ENCODE measurements at places on chromosomes 16 and 17. TPM values are rescaled to one million over a fixed set of nuclear protein-coding genes. Genes with fewer than 3 reads are reported as not detected.
A peak's percentile ranks its signal among the peaks of the same experiment; 100 is the strongest.

- no peak overlapping the region for H3K27ac ChIP-seq
- H3K4me1 ChIP-seq: no peaks in the 10 kb centered on the region
- H3K27me3 ChIP-seq: no peaks in the 10 kb centered on the region
Observed at GRCh38 chr17:82943339-82943738, 103.5 kb upstream of the ZNF750 start.

GRCh38 chr16:87461466-87461991 lies 31.3 kb downstream of the ZCCHC14 start:
- H3K27me3 ChIP-seq: no peaks in the 10 kb centered on the region
- H3K36me3 ChIP-seq: peaks cover 14% of the 10 kb centered on the region
- no peak overlapping the region for H3K4me3 ChIP-seq
- H3K27ac ChIP-seq: peak overlapping the region; percentile 36
- peak; percentile 91 for DNase-seq

DNA sequence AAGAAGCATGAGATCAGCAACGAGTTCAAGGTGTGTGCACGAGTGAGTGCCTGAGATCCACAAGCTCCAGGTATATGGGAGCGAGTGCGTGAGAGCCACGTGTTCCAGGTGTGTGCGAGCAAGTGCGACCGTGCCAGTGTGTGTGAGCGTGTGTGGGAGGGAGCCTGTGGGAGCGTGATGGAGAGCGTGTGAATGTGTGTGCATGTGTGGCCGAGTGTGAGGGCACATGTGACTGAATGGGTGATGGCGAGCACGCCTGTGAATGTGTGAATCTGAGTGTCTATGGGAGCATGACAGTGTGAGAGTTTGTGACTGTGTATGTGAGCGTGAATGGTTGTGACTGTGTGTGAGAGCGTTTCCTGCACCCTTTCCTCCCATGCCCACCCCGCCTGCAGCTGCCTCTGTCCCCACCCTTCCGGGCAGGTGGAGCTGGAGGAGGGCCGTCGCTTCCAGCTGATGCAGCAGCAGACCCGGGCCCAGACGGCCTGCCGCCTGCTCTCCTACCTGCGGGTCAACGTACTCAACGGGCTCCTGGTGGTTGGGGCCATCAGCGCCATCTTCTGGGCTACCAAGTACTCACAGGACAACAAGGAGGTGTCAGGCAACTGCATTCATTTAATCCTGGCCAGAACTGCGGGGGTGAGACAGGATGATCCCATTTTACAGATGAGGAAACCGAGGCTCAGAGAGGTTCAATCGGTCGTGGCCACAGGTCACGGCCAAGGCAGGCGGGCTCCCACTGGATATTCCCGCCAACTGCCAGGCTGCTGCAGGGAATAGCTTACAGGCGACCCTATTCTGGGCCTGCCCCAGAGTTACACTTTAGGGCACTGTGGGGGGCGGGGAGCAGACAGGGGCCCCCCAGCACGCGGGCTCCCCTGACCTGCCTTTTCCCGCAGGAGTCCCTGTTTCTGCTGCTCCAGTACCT lies 3.7 kb downstream of the TMC8 start:
- peaks cover 3% of the 10 kb centered on the region for H3K4me1 ChIP-seq
- no peaks in the 10 kb centered on the region for H3K36me3 ChIP-seq
- peak; percentile 63 for DNase-seq
- no peak overlapping the region for H3K4me3 ChIP-seq

DNA sequence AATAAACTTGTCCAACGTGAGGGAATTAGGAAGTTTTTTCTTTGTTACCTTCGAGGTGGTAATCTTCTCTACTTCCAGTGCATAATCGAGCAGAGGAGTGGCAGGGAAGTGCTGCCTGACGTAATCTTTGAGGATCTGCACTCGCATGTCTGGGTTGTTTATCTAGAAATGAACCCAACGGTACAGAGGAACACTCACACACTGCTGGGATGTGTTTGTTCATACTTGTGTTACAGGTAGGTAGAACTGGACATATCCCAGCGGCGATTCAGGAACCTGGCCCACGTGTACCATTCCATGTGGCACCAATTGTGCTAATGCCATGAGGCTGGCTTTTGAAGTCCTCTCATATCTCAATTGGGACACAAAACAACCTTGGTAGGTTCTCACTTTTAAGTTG lies 4.2 kb upstream of the KLHL11 start:
- peaks cover 6% of the 10 kb centered on the region for H3K36me3 ChIP-seq
- no peak overlapping the region for H3K4me3 ChIP-seq
- H3K27ac ChIP-seq: peak overlapping the region; percentile 66
- H3K4me1 ChIP-seq: no peaks in the 10 kb centered on the region
- no peaks in the 10 kb centered on the region for H3K27me3 ChIP-seq

The MT1E gene
- total RNA-seq: 542 TPM

The ZNF385C gene
- not detected for total RNA-seq
